Astrocyte (in vitro differentiated cells and primary cell): ENCODE measurements at places on chromosomes 5 and 9. TPM values are rescaled to one million over a fixed set of nuclear protein-coding genes. Genes with fewer than 3 reads are reported as not detected.

Gene PAEP
- total RNA-seq = 0.39 TPM in 1 of 2 replicates, not detected in the other

- no peak for DNase-seq
These were observed 80.6 kb downstream of the RAD23B start for GRCh38 chr9:107363516-107364152.

DNA sequence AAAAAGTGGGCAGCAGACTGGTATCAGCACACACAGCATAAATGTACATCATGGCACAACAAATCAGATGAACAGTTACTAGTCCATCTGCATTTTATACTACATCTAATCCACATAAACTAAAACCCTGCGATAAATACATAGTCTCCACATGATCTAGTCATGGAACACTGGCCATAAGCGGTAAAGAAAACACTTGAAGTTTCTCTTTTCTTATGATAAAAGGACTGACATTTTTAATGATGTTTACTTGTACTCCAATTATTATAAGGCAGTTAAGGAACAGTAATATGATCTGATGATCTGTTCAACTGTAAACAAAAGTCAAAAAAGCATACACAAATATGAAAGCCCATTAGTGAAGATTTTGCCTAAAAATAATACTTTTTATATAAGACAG lies 112.5 kb downstream of the MPDZ start:
- DNase-seq = no peak

Gene HRH2
- 1.7 and 1.9 TPM in 2 replicates for total RNA-seq

Gene GLRA1
- total RNA-seq = not detected in 2 replicates

DNA sequence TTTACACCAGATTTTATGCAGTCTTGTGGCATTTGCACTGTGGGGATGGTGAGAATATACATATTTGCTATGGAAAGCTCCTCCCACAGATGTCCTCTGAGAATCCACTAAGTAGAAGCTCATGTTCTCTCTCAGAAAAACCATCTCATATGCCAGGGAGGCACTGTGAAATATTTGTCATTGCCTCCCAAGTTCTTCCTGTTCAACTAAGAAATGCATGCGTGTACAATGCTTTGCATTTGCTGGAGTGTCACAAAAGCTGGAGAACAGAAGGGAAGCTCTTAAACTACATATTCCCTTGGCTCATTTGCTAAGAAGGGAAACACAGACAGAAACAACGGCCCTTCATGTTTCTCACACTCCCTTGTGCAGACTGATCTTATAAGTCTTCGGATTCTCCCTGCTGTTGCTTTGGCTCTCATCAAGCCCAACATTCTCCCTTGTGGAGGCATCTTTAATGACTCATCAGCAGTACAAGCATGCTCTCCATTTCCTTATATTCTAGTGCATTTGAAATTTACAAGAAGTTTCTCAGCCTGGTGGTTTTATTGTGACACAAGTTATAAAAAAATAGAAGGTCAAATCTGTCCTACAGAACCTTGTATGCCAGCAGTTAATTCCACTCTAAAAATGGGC lies 220.6 kb downstream of the TRIM36 start:
- DNase-seq = no peak

- no peak for DNase-seq
These were observed 22.1 kb downstream of the EHMT1 start for GRCh38 chr9:137640862-137641261.

DNA sequence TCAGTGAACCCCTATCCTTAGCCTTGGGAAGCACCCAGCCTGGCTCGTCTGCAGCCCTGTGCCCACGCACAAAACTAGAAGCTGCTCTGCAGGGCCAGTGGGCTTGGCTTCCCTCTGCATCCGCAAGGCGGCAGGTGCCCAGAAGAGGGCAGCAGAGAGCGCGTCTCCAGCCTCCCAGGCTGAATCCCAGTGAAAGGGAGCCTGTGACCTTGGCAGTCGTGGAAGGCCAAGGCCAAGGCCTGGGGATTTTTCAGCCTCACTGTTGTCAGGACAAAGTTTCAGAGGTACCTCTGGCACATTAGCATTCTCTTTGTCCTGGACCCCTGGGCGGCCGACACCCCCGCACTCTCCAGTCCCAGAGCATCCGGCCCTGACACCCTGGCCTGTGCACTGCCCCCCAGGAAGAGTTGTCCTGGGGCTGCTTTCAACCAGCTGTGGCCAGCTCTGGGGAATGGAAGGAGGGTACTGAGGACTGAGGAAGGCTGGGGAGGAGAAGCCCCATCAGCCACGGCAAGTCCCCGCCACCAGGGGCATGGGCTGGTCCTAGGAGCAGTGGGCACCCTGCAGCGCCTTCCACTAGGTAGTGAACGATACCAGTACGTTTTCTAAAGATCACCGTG lies 63.6 kb upstream of the IL17B start:
- DNase-seq = no peak

GRCh38 chr5:67474597-67475238 lies 278.1 kb upstream of the CD180 start:
- DNase-seq = no peak

- DNase-seq = no peak
These were observed 819 bp downstream of the LCN2 start for GRCh38 chr9:128149951-128150593.

DNA sequence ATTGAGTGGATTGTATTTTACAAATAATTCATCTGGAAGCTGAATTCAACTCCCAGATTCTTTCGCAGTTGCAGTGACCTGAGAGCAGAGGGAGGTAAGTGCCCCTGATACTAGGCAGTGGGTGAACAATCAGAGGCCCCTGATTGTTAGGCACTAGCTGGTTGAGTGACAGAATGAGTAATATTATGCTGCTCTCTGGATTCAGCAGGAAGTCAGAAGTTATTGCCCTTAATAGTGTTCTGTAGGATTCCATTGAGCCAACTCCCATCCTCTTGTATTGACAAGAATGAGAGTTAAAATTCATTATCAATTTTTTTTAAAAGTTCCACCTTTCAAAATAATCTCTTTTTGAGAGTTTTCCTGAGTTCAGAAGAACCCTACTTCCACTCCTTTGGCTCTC lies 301.2 kb downstream of the DTWD2 start:
- no peak for DNase-seq

- no peak for DNase-seq
These were observed 305.7 kb downstream of the ENC1 start for GRCh38 chr5:74334762-74335384.

DNA sequence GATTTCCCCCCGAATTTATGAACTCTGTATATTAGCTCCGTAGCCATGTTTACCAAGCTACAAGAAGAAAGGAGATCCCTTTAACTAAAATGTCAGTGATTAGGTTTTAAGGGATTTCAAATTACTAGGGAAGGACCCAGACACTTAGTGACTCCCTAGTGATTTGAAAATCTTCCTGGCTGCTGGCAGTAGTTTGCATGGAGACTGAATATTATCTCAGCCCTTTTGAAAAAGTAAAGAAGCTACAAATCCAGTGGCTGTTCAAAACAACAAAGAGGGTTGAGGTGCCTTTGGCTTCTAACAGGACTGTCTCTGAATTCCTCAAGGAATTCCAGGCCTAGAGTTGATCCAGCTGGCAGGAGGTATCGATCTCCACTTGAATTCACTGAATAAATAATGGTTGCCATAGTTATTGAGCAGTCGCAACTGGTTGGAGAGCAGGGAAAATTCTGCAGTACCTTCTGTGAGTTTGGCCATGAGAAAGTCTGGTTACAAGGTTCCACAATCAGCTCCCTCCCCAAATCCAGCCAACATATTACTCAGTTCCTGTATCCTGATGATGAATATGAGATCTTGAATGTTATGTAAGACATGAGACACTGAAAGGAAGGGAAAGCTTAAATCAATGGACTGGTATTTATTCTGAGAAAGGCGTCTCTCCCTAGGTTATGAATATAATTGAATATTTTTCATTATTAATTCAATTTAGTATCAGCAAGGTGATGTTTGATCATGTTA lies 37.7 kb downstream of the NR4A3 start:
- peak; percentile 18 for DNase-seq

Gene CDH6
- 90.1 and 106 TPM in 2 replicates for total RNA-seq

- no peak for DNase-seq
These were observed 48.2 kb downstream of the EQTN start for GRCh38 chr9:27248702-27249101.

DNA sequence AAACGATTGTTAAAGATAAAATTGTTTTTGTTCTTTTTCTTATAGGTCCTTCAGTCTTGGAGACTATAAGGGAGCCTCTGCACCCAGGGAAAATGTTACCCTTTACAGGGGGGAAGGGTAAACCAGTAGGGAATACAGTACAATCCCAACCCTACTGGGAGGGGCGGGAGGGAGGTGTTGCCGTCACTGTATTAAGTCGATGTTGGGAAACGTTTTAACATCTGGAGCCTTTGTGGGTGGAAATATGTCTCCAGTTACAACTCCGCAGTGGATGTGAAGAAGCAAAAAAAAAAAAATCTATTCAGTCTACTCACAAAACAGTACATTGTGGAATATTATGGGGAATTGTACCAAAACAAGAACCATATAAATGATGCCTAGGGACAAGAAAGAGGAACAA lies 47.2 kb upstream of the FCHO2 start:
- no peak for DNase-seq

DNA sequence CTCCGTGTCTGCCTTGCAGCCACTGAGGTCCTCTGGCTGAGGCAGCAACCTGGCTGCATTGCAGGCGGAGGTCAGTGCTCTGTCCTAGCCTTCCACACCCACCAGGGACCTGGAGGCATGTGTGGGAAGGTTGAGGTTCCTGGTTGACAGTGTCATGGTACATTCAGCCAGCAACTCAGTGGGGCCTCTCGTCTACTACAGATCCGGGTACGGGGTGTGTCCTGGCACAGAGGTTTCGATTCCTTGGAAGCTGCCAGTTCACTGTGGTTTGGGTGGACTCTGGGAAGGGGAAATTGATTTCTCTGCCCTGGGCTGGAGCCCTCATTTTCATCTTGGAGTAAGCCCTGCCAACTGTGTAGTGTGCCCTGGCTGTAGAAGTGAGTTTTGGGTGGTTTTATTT lies 45.1 kb downstream of the PDE8B start:
- DNase-seq = no peak

- no peak for DNase-seq
These were observed 404.9 kb upstream of the FAM174A start for GRCh38 chr5:100130307-100130706.

DNA sequence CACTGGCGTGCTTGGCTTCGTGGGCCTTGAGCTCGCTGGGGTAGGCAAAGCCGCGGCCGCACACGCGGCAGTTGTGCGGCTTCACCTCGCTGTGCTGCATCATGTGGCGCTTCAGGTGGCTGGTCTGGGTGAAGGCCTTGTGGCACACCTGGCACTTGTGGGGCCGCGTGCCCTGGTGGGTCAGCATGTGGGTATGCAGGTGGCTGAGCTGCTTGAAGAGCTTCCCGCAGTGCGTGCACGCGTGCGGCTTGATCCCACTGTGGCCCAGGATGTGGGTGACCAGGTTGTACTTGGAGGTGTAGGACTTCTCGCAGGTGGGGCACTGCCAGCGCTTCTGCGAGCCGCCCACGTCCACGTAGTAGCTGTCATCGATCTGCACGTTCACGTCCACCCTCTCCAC lies 46.8 kb downstream of the ZNF366 start:
- DNase-seq = no peak

DNA sequence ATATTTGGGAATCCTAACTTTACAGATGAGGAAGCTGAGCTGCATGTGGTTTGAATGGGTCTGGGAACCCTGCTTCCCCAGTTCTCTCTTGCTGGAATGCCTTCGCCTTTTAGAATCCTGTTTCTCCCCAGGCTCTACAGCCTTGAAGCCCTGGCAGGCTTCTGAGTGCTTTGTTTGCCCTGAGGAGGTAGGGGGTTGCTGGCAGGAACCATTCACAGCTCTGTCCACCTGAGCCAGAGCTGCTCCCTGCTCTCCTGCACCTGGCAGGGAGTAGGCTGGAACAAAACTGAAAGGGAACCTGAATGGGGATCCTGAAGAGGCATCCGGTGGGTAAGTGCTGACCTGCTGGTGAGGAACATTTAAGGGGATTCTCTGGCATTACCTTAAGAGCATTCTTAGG lies 33.0 kb downstream of the KIF4B start:
- no peak for DNase-seq

Gene TMC1
- total RNA-seq = 0.10 TPM in 1 of 2 replicates, not detected in the other

Gene TIMD4
- not detected in 2 replicates for total RNA-seq

GRCh38 chr9:108850293-108850897 lies 5.4 kb downstream of the ACTL7B start:
- DNase-seq = peak; percentile 4

Gene PDZD2
- 6.5 and 10.3 TPM in 2 replicates for total RNA-seq

DNA sequence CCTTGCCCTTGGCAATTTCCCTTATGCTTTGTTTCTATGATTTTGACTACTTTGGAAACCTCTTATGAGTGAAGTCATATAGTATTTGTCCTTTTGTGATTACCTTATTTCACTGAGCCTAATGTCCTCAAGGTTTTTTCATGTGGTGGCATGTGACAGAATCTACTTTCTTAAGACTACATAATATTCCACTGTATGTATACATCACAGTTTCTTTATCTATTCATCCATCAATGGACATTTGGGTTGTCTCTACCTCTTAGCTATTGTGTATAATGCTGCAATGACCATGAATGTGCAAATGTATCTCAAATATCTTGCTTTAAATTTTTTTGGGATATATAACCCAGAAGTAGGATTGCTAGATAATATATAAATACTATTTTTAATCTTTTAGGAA lies 96.4 kb upstream of the ALDH1A1 start:
- DNase-seq = no peak

DNA sequence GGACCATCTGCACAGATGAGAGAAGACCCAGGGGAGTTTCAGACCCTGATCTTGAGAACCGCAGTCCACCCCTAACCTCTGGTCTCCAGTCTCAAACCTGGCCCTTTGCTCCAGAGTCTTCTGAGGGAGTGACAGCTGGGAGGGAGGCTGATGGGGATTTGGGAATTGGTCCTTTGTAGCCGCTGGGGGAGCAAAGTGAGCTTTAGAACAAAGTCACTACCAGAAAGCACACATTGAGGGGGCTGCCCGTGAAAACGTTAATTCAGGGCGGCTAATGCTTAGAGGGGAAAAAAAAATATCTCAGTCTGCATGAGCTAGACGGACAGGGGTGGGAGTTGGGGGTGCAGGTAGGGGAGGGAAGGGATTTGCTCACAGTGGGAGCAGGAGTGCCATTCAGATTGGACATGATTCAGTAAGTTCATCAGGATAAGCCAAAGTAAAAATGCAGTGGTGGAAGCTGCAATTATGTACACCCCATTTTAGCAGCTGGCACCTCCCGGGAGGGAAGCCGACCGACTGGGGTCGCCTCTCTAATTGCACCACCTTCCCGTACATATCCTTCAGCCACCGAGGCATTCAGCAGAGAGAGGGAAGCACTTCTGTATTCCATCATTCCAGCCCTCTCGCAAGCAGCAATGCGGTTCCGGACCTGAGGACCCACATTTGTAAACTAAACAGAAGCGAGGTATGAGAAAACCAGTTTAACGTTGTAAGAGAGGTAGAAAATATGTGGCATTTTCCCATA lies 123.4 kb upstream of the RETREG1 start:
- DNase-seq = no peak

DNA sequence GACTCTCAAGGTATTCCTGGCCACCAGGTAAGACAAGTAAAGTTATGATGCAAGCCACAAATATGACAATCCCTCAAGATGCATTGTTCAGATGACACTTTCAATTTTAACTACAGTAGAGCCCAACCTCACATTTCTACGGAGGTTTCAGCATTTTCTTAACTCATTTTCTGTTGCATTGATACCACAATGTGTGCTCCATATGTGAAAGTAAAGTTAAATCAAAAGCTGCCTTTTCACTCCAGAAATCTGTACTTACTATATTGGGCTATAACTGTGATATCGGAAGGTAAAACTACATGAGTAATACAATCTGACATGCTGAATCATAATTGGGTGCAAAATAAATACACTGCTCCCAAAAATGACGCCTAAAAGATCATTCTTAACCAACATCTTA lies 333.6 kb upstream of the MEF2C start:
- DNase-seq = no peak

- no peak for DNase-seq
These were observed 244.8 kb downstream of the HSPA4 start for GRCh38 chr5:133296624-133297023.

- no peak for DNase-seq
These were observed 41.2 kb upstream of the SVEP1 start for GRCh38 chr9:110620726-110621125.
